ENCODE measurements at places on chromosomes 5 and 9. TPM values are rescaled to one million over a fixed set of nuclear protein-coding genes. Genes with fewer than 3 reads are reported as not detected.

The EGFLAM gene
- total RNA-seq: 0.18 TPM

The FAM153A gene
- not detected for total RNA-seq

The TPRN gene
- 10.4 TPM for total RNA-seq

The SLC4A9 gene
- not detected for total RNA-seq

The PITX1 gene
- 31.5 TPM for total RNA-seq

The DDX4 gene
- total RNA-seq: not detected

The STING1 gene
- total RNA-seq: 1.2 TPM

The PTGS1 gene
- 1.3 TPM for total RNA-seq

The RANBP17 gene
- total RNA-seq: 3.0 TPM

The SLC6A3 gene
- 0.17 TPM for total RNA-seq

The LCN2 gene
- total RNA-seq: 3.3 TPM

The IFNA21 gene
- total RNA-seq: not detected

The P4HA2 gene
- 43.8 TPM for total RNA-seq

The SHISAL2B gene
- not detected for total RNA-seq

The FOXD4L3 gene
- not detected for total RNA-seq

The ADRA1B gene
- total RNA-seq: 8.1 TPM

The PCSK5 gene
- total RNA-seq: 0.89 TPM

The PANK3 gene
- total RNA-seq: 19.0 TPM

The HTR1A gene
- total RNA-seq: not detected

The MARCOL gene
- total RNA-seq: not detected

The EIF4E1B gene
- not detected for total RNA-seq

The SPINK6 gene
- total RNA-seq: 0.53 TPM

The PLAC8L1 gene
- 0.49 TPM for total RNA-seq

The IFNA17 gene
- not detected for total RNA-seq

The ZMYND19 gene
- total RNA-seq: 55.6 TPM

The REEP2 gene
- total RNA-seq: 7.5 TPM

The SV2C gene
- total RNA-seq: not detected

The FGD3 gene
- 0.23 TPM for total RNA-seq

The CTXN3 gene
- not detected for total RNA-seq

All from A549 treated with DMSO at 1 μM for 4 hours (cell line).